ENCODE measurements at places on chromosomes 1 and 21.
A peak's percentile ranks its signal among the peaks of the same experiment; 100 is the strongest.

DNA sequence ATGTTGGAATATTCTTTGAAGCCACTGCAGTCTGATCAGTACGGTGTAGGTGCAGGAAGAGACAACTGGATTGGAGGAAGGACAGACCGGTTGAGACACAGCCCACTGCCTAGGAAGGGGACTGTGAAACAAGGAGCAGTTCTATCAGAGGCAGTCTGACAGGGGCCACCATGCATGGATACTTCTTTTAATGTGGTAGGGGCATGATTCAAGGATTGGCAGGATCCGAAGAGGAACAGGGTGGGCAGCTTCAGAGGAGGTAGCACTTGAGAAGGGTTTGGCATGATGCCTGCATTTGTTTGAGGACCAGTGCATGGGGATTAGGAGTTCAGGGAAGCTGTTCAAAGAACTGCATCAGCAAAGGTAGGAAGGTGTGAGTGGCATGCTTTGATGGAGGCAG lies 167.9 kb downstream of the DYRK1A start:
- ATAC-seq, result no peak

DNA sequence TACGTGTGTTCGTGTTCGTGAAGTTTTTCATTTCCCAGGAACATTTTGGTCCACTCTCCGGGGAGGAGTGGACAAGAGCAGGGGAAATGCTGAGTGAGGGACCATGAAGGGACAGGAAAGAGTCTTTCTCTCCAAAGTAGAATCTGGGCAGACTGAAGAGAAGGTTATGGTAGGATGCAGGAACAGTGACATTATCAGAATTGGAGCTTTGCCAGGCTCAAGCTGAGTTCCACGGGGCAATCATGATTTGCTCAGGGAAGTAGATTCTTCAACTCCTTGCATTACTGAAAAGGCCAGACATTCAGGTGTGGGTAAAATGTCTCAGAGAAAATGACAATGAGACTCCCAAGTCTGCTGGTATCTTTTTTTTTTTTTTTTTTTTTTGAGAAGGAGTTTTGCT lies 16.6 kb downstream of the ATP1A4 start:
- ATAC-seq, result no peak

DNA sequence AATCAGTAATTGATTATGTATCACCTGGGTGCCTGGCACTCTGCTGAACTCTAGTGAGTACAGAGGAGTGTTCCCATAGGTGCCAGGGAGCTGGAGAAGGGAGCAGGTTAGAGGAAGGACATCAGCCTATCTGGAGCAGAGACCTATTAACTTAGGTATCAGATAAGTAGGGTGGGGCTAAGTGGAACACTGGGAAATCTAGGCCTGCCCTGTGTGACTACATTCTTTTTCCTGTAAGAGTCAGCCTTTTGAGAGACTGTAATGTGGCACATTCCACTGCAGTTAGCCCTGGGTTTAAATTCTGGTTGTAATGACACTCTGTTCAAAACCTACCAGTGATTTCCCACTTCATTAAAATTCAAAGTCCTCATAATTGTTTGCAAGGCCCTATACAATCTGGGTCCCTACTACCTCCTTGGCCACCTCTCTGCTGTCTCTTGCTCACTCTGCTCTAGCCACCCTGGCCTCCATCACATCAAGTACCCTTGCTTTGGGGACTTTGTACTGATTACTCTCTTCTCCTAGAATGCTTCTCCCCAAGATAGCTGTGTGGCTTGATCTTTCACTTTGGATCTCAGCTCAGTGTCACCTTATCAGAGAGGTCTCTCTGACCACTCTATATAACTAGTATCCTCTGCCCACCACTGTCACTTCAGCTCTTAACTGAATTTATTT lies 12.9 kb downstream of the STX12 start:
- peak; percentile 64 for ATAC-seq

DNA sequence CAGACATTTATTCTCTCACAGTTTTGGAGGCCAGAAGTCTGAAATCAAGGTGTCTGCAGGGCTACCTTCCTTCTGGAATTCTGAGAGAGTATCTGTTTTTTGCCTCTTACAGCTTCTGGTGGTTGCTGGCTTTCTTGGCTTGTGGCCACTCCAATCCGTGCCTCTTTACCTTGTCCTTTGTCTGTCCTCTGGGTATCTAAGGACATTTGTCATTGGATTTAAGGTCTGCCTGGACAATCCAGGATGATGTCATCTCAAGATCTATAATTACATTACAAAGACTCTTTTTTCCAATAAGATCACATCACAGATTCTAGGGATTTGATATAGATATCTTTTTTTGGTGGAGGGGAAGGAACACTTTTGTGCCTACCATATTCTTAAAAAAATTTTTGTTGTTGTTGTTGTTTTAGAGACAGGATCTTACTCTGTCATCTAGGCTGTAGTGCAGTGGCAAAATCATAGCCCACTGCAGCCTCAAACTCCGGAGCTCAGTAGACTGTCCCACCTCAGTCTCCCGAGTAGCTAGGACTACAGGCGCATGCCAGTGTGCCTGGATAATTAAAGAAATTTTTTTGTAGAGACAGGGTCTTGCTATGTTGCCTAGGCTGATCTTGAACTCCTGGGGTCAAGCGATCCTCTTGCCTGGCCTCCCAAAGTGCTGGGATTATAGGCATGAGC lies 61.9 kb downstream of the XPR1 start:
- no peak for ATAC-seq

- no peak for ATAC-seq
Observed at GRCh38 chr1:147218606-147219005, 6.5 kb downstream of the FMO5 start.

DNA sequence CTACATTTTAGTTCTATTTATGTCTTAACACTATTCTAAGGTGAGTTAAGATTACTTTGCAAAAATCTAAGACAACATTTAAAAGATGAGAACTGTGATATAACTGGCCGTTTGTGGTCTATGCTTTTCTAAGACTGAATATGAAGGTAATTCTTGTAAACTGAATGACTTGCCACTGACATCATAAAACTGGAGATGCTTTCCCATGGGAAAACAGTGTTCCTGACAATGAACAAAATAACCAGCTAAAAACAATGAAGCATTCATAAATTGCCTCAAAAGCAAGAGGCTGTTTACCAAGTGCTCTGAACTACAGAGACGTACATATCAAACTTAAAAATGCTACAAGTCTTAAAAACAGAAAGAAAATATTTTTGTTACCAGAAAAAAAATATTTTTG lies 54.7 kb downstream of the APP start:
- peak; percentile 44 for ATAC-seq

DNA sequence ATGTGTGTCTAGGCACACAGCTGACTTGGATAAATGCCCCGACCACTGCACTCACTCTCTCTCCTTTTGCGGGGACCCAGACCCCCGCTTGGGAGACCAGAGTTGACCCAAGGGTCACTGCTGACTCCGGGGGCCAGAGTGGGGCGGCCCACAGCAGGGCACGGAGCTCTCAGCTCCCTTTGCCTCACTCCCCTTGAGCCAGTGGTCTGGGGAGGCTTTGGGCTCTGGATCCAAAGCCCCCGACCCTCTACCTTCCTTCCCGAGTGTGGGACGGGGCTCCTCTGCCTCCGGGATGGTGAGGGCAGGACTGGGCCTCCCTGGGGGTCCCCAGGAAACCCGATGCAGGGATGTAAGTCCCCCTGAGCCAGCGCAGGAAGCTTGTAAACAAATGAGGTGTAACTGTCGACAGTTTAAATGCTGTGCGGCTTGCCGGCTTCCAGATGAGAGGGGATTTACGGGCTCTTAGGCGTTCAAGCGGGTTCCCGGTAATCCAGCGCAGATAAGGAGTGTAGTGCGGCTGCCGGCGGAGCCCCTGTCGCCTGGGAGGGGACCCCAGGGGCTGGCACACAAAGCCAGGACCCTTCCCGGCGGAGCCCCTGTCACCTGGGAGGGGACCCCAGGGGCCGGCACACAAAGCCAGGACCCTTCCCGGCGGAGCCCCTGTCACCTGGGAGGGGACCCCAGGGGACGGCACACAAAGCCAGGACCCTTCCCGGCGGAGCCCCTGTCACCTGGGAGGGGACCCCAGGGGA lies 7.4 kb downstream of the ACTRT2 start:
- ATAC-seq, result no peak

DNA sequence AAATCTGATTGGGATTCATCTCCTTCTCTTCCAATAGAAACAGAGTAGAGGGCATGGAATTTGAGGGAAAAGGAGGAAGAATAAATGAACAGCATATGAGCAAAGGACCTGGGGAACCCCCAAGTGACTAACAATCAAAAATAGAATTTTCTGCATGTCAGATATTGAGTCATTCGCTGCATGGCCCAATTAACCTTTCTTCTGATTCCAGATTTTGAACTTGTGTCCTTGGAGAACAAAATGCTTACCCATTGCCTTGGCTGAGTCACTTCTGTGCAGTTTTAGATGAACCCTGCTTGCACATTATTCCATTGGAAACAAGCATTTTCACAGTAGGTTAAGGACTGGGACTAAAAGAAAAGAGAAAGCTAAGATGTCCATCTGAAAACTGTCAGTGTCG lies 390.5 kb downstream of the ST6GALNAC3 start:
- peak; percentile 50 for ATAC-seq

DNA sequence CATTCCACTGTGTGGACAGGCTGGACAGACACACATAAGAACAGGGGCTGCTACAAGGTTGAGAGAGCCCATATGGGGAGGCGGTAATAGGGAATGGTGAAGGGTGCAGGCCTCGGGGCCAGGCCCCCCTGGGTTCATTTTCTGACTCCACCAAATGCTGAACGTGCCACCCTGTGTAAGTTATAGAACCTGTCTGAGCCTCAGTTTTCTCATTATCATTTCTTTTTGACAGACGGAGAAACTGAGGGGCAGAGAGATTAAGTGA lies 569.5 kb downstream of the PTPRU start:
- no peak for ATAC-seq

DNA sequence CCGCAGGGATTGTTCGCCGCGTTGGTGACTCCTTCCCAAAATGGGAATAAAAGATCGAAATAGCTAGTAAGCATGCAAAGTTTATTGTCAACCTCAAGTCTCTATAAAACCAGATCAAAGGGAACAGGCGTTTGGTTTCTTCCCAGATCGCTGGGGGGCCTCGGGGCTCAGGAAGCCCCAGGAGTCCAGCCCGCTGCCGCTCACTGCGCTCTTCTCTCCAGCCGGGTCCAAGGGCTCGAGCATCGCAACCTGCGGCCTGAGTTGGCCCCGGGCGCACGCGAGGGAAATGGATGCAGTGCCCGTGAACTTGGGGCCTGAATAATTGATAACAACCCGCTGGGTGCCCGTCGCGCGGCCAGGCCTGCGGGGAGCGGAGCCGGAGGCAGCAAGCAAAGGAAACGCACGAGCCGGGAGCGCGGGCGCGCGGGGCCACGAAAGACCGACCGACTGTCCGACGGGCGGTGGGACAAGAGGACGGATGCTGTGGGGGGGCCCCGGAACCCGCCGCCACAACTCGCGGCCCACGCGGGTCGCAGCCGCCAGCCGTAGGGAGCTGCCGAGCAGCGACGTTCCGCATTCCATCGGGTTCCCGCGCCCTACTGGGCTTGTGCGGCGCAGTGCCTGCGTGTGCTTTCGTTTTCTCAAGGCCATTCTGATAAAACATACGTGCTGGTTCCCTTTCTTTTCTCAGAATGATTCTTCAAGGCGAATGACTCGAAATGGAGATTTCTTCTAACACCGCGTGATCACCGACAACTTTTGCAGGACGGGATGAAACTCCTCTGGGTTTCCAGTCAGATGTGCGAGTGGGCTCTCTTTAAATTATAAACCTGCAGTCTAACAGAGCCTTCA lies 14.0 kb upstream of the ALX3 start:
- ATAC-seq, result no peak

GRCh38 chr1:100077531-100077930 lies 55.2 kb downstream of the SASS6 start:
- ATAC-seq, result no peak

- ATAC-seq, result no peak
Observed at GRCh38 chr1:52098139-52098871, 42.2 kb downstream of the BTF3L4 start.

- ATAC-seq, result peak; percentile 3
Observed at GRCh38 chr1:248804771-248805681, 20.7 kb downstream of the SH3BP5L start.

DNA sequence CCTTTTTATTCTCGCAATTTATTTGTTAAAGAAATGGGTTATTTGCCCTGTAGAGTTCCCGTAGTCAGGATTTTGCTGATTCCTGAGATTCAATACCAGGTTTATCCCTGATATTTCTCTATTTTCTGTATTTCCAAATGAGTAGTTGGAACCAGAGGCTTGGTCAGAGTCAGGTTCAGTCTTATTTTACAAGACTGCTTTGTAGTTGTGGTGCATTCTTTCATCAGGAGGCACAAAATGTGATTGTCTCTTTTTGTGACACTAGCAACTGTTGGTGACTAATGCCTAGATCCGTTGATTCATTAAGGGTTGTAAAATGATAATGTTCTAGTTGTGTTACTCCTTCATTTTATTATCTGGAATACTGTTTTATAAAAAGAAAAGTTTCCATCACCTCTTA lies 95.5 kb upstream of the TPTE start:
- no peak for ATAC-seq

DNA sequence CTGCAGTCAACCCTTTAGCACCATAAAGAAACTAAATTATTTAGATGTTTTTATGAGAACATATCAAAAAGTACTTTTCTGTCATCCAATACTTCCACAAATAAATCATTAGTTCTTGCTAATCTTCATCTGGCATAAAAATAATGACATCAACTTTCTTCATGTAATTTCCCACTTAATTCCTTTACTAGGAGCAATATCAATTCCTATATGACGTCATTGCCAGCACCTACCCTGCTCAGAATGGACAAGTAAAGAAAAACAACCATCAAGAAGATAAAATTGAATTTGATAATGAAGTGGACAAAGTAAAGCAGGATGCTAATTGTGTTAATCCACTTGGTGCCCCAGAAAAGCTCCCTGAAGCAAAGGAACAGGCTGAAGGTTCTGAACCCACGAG lies 116.9 kb downstream of the PTPRC start:
- no peak for ATAC-seq

- ATAC-seq, result peak; percentile 27
Observed at GRCh38 chr1:234509457-234510328, 30.7 kb upstream of the TARBP1 start.

DNA sequence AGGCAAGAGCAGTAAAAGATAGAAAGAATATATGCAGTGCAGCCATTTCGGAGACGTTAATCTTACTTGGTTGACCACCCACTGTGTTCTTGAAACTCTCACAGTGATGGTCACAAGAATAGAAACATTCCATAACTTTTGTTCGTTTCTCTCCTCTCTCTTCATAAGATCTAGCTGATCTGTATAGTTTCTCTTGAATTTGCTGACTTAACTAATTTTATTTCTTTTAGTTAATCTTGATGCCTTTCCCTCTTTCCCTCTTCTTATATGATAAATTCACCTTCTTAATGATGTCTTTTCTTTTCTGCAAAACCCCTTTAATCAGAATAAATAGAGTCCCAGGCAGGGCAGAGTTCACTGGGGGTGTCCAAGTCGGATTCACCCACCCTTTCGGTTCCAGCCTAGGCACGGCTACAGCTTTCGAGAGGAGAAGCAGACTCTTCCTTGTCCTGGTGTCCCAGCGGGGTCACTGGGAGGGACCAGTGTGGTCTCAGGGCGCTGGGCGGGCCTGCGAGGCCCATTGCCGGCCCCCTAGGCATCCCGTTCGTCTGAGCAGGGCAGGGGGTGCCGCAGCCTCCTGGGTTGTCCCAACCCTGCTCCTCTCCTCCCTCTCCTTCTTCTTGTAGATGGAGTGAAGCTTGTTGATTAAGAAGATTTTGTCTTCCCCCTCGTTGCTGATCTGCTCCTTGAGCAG lies 39.8 kb downstream of the ZNF691 start:
- ATAC-seq, result no peak

- ATAC-seq, result peak; percentile 8
Observed at GRCh38 chr1:1359308-1359663, 931 bp upstream of the MXRA8 start.

GRCh38 chr1:34831721-34832246 lies 27.8 kb downstream of the SMIM12 start:
- no peak for ATAC-seq

- ATAC-seq, result peak; percentile 38
Observed at GRCh38 chr1:154145986-154146385, 8.9 kb downstream of the NUP210L start.

Data from SK-N-SH treated with all-trans-retinoic acid at 6 μM for 48 hours (cell line).